ENCODE measurements at places on chromosomes 13 and 19.

DNA sequence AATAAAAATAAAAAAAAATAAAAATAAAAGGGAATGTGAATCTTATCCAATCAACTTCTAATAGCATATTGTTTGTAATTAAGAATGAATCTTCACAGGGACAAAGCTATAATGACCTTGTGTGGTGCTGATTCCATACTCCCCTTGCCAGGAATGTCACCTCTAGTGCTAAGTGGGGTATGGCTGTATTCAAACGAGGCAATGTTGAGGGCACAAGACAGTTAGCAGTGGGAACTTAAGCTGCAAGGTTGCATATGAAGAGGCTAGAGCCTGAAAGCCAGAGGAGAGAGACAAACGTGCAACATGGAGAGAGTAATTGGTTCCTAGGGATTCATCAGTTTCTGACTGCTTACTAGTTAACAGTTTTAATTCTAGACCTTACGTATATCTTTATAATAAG, 43.9 kb upstream of the CSNK1A1L start:
- DNase-seq = no peak

- DNase-seq = peak; percentile 98
Measured at GRCh38 chr19:45091031-45091923, 1.7 kb upstream of the PPP1R37 start.

DNA sequence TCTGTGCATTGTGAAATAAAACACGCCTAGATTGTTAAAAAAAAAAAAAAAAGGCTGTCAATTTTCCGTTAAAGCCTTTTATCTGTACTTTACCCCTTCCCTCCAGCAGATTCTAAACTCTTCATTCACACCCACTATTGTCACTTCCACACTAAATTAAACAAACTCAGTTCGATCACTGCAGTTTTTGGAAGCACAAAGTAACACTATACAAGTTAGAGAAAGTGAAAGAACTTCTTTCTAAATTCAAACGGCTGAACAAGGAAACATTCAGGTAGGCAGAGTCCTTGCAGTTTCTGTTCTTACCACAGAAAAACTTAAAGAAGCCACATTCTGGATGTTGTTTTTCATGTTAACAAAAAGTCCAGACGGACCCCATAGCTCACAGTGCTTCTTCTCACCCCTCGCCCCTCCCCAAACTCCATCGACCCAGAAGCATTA, 27.5 kb upstream of the UBE2L5 start:
- peak; percentile 35 for DNase-seq

DNA sequence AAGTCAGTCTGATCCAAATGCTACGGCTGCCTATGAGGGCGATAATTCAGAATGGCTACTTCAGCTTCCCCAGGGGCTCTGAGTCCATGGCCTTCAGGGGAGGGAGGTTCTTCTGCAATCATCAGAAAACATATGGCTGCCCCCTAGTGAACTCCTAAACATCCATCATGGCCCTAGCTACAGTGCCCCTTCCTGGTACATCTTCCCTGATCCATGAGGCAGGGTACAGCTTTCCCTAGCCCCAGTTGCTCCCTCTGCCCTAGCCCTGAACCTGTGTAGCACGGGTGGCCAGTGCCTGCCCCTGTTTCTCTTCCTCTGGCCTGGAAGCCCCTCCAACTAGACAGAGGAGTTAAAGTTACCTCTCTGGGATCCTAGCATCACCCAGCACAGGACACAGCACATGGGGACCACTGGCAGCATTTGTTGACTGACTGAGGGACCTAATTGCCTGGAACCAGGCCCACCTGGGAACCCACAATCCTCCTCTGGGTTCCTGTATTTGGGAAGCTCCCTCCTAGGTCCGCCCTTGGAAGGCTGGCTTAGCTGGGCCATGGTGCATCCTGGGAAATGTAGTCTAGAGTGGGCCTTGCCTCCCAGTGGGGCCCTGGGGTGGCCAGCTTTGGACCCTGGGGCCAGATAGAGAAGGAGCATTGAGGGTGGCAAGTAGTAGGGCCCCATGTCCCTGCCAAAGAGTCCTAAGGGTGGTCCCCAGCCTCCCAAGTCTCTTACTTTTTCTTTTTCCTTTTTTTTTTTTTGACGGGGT, 17.7 kb upstream of the SEMA6B start:
- DNase-seq = no peak

GRCh38 chr19:46813839-46814358, 25.5 kb upstream of the SLC1A5 start:
- no peak for DNase-seq

DNA sequence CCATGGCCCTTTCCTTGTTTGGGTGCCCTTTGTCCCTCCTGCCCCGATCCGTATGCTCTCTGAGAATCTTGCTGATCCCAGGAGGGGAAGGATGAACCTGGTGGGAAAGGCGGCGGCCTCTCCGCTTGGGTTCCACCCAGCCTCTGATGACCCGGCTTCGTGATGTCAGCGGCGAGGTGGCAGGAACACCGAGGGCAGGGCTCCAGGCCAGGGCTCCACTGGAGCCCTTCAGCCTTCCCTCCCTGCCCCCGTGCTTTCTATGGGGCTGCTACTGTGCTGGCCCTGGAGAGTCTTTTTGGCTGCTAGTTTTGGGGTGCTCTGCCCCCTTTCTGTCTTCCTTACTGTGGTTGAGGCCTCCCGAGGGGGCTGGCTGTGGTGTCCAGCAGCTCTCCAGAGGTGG, 11.9 kb upstream of the LIN7B start:
- no peak for DNase-seq

- DNase-seq = no peak
Measured at GRCh38 chr13:30963791-30964190, 31.3 kb downstream of the TEX26 start.

DNA sequence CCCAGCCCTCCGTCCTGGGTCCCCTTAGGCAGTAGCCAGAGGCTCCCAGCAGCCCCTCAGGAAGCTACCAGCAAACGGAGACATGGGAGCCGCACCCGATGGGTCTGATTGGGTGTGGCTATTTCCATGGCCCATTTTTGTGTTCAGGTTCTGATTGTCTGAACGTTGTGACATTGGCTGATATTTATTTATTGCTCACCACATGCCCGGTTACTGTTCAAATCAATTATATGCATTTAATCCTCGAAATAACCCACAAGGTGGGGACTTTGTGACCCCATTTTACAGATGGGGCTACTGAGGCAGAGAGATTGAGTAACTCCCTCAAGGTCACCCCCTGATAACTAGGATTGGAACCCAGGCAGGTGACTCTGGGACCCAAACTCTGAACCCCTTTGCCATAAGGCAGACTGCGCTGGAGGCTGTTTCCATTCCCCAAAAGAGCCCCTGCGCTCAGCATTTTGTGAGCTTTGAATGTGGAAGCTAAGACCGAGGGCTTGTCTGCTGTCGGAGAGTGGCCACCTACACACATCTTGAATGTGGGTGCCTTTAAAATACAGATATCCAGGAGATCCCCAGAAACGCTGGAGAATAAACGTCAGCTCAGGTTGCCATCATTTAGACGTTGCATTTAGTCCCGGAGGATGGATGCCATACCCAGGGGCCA, 13.6 kb upstream of the MCF2L start:
- DNase-seq = no peak

- DNase-seq = peak; percentile 17
Measured at GRCh38 chr13:80251403-80251802, 89.5 kb downstream of the SPRY2 start.

DNA sequence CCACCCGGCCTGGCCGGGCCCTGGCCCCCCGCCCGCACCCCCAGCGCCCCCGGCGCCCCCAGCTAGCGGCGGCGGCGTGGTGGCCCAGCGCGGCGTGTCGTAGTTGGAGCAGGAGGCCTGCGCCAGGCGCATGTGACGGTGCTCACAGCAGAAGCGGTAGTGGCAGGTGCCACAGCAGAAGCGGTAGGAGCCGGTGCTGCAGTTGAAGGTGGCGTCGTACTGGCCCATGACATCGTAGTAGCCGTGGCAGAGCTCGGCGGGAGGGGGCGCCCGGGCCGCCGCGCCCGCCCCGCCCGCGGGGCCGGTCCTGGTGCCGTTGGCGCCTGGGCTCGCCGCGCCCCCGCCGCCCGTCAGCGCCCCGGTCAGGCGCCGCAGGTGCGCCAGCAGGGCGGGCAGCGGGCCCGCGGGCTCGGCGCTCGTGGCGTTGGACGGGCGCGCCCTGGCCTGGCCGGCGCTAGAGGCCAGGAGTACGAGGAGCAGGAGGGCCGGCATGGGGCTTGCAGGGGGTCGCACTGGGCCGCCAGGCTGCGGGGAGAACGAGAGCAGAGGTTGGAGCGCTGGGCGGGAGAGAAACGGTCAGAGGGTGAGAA, 633 bp downstream of the SHISA7 start:
- DNase-seq = no peak

GRCh38 chr19:35320065-35320713, 8.8 kb upstream of the CD22 start:
- DNase-seq = no peak

DNA sequence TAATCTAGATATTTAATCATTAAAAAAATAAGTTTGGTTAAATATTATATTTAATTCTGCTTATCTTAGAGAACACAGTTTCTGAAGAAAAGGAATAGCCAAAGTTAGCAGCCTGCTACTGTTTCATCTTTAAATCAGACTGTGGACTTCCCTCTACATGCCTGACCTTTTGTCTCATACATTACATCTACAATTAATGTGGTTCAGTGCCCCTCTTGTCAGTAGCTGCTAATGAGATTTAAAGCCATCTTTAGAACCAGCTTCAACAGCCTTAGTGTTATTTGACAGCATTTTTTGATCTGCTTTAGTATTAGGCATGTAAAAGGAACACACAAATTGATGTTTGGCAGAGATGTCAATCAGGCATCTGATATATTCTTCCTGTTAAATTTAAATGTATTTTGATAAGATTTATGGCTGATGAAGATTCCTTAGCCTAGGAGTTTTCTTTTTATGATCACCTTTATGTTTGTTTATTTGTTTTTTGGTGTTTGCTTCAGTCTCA, 1925.8 kb upstream of the PRR20A start:
- no peak for DNase-seq

GRCh38 chr19:51354103-51354741, 12.0 kb downstream of the ETFB start:
- DNase-seq = no peak

DNA sequence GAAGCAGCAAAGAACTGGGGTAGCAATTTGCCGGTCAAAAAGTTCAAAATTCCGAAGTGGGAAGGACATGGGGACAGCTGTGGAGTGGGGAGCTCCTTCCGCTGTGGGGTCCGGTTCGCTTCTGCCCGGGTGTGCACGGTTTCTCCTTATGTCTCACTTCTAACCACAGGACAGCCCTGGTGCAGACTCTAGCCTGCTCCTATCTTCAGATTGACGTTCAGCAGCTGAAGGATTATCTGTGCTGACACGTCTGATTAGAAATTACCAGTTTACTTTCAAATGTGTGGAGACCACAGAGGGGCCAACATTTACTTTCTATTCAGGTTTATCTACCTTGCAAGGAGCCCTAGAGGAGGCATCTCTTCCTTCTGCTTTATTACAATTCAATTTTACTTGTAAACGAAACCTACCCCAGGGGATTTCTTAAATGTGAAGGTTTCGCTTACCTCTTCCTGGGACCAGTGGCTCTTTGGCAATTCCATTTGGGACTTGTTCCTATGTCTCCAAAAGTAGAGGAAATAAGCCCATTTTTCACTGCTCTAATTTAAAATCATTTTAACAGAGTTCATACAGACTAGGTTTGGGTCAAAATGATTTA, 27.3 kb downstream of the LHFPL6 start:
- DNase-seq = no peak

GRCh38 chr19:41708481-41708880, at the start of gene CEACAM5:
TSS of gene CEACAM5 (plus strand) at chr19:41708626. CDS start at chr19:41708732, 106 bp downstream.
- DNase-seq = no peak

GRCh38 chr19:18978616-18979015, 37.6 kb upstream of the HOMER3 start:
- DNase-seq = no peak

- DNase-seq = no peak
Measured at GRCh38 chr13:108305655-108306054, 36.1 kb downstream of the TNFSF13B start.

GRCh38 chr19:48618278-48618915, 581 bp downstream of the RPL18 start:
- DNase-seq = peak; percentile 9

- no peak for DNase-seq
Measured at GRCh38 chr13:112815871-112816270, 126.0 kb downstream of the ATP11A start.

DNA sequence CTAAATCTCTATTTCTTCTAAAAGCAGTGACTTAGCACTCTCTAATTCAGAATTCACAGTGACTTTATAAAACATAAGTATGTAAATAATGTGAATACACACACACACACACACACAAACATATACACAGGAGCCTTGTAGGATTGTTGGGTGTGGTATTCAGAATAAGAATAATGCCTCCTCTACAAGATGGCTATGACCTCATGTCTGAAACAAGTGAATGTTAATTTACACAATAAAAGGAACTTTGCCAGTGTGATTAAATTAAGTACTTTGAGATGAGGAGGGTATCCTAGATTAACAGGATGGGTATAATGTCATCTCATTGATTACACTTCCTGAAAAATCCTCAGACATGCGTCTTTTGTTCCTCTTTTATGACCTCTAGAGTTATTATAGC, 234.6 kb downstream of the SLITRK6 start:
- no peak for DNase-seq

DNA sequence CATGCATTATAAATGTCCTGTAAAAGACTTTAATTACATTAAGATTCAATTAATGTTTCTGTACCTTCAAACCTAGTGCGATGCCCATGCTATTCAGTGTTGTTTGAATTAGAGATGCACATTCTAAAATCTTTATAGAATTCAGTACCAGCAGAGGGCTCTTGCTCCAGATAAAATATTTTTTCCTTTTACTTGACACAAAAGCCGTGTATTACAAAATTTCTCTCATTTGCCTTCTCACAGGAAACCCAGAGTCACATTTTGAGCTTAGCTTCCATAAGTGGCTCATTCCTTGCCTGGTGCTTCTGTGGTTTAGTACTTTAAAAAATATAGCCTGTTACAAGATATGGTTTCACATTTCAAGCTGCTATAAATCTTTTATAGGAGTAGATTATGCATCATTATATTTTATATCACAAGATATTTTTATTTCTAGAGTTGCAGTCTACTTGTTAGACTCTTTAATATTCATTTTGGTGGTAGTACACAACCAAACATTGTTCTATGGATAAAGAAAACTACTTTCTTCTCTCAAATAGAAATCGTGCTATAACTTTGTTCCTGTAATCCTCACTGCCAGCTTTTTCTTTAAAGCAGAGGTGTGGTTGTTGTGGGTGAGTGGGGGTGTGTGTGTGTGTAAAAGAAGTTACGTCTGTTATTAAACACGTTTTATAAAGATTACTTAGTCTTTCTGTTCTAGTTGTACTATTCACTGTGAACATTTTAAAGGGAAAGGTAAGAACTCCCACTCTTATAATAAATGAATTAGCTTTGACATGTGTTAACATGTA, 101.4 kb downstream of the RNF17 start:
- no peak for DNase-seq

GRCh38 chr19:17553256-17553655, 2.2 kb upstream of the COLGALT1 start:
- DNase-seq = no peak
